ENCODE measurements at places on chromosomes 7 and 10.

DNA sequence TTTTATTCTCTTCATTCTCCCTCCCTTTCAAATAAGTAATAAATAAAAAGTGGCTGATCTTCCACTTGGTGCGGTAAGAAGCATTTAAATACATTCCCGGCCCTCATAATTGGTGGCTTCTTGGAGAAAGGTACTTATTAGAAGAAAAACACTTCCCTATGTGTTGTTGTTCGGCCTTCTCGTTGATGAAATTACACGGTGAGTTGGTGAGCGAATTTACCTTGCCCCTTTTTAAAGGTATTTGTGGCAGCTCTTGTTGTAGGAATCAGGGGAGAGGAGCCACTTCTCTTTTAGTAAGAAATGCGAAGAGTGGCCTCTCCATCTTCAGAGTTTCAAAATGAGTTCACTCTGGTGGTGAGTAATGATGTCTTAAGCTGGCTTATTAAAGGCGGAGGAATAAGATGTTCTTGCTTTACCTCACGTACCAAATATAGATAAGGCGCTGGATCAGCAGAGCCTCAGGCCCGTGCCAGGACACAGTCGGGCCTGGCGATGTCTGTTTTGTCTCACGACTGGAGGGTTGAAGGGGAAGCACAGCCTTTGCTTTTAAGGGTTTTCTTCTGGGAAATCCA lies 135.9 kb downstream of the CUX1 start:
- no peak for DNase-seq

DNA sequence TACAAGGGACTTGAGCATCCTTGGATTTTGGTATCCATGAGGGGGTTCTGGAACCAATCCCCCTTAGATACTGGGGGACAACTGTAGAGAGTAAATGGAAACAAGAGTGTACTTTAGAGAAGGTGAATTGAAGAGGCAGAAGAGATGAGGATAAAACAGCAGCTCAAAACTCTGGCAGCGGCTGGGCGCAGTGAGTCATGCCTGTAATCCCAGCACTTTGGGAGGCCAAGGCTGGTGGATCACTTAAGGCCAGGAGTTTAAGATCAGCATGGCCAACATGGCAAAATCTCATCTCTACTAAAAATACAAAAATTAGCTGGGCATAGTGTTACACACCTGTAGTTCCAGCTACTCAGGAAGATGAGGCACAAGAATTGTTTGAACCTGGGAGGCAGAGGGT lies 218.7 kb downstream of the GALNT17 start:
- no peak for DNase-seq

- no peak for DNase-seq
Measured at GRCh38 chr10:132464256-132465192, 67.5 kb downstream of the PWWP2B start.

DNA sequence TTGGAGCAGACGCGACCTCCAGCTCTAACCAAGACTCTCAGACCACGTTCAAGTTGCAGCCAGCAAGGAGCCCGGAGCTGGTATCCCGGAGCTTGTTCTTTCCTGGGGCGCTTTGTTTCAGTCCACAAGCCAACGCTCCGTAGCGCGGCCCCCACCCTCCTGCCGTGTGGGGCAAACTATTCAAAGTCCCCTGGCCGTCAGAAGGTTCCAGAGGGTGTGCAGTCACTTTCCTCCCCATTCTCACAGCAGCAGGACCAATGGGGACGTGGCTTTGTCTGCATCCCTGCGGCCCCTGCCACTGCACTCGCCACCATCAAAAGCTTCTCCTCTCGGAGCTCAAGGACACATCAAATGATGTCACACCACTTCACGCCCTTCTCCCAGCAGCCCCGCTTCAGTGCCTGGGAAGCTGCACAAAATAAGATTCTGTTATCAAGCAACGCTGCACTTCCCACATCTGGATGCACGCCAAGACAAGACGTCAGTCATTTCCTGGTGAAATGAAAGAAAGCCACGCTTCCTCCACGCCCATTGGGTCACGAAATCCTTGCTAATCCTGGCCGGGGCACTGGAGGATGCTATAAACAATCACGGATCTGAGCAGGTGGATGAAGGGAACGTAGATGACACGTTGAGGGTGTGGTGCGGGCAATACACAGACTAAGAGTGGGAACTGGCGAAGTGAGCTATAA lies 348.2 kb downstream of the PTPRN2 start:
- DNase-seq = no peak

DNA sequence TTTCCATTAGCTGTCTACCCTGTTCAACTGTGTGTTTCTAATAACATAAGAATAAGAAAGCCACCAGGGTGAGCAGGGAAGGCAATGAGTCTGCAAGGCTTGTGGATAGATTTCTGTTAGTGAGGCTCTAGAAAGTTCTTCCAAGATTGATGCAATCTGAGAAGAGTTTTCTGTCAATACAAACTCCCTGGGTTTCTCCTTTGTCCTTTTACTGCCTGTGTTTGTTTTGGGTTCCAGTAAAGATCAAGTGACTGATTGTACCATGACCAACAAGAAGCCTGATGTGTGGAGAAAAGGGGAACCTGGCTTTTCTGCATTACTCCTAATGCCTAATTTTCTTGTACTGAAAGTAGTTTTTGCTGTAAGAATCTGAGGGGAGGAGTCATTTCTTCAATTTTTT lies 139.9 kb downstream of the CFTR start:
- DNase-seq = no peak

DNA sequence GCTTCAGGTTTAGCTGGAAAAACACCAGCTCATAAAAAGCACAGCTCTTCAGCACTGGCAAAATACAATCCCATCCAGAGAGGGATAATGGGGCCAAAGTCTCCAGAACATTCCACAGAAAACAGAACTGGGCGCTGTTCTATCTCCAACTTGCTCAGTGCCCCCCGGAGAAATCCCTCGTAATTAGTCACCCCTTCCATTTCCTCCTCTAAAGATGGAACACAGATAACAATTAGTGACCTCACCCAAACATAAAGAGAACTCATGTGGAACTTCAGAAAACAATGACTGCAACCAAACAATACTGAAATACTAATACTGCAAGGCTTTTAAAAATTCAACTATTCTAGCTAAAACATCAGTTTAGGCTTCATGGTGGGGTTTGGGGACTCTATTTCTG lies 46.3 kb downstream of the KIAA1549 start:
- no peak for DNase-seq

DNA sequence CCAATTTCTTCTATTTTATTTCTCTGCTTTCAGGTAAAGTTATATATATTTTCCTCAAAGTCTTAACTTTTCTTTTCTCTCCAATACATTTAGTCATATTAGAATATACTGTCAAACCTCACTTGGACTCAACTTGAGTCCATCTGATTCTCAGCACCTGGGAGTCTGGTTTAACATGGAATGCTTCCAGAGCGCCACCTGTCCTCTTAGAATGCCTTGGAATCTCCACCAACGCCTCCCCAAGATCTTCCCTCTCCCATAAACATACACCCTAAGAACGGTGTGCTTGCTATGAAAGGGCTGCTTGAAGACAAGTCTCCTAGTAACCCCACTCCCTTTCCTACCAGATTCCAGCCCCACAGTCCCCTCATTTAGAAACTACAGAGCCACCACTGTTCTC lies 229.1 kb upstream of the MKLN1 start:
- DNase-seq = no peak

- DNase-seq = no peak
Measured at GRCh38 chr10:75505840-75506506, 74.5 kb downstream of the LRMDA start.

GRCh38 chr10:112763916-112764520 lies 186.0 kb upstream of the TCF7L2 start:
- DNase-seq = no peak

DNA sequence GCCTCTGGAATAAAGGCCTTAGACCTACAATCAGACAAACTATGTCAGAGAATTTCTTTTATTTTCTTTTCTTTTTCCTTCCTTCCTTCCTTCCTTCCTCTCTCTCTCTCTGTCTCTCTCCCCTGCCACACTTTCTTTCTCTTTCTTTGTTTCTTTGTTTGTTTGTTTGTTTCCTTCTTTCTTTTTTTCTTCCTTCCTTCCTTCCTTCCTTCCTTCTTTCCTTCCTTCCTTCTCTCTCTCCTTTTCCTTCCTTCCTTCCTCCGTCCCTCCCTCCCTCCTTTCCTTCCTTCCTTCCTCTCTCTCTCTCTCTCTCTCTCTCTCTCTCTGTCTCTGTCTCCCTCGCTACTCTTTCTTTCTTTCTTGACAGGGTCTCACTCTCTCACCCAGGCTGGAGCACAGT lies 242.6 kb downstream of the GATA3 start:
- no peak for DNase-seq

- no peak for DNase-seq
Measured at GRCh38 chr10:30398788-30399187, 35.2 kb upstream of the MAP3K8 start.

DNA sequence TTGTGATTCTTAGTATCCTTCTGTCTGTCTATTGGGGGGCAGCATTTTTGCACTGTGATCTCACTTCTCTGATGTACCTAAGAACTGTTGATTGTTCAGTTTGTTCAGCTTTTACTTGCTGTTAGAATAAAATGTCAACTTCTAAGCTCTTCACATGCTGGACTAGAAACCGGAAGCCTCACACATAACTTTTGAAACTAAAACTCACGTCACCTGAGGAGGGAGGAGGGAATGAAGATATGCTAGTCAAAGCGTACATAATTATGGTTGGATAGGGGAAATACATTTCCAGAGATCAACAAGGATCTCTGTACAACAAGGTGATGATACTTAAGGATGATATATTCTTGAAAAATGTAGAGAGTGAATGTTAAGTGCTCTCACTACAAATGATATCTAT lies 609.7 kb downstream of the INHBA start:
- no peak for DNase-seq

DNA sequence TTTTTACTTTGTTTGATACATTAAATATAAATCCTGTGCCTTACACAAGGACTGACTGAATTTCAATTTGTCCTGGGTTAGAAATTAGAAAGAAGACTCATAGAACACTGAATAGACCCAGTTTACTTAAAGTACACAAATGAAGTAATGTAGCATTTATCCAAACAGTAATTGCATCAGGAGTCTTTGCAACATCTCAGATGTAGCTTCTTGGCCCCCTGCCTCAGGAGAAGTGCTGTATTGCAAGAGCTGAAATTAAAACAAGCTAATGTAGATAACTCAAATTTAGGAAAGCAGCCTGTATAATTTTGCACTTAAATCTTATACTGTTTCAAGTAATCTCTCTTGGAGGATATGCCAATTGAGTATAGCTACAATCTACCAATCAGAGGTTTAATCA lies 54.3 kb upstream of the KCND2 start:
- no peak for DNase-seq

- DNase-seq = no peak
Measured at GRCh38 chr7:66379542-66380160, 174.5 kb downstream of the TPST1 start.

DNA sequence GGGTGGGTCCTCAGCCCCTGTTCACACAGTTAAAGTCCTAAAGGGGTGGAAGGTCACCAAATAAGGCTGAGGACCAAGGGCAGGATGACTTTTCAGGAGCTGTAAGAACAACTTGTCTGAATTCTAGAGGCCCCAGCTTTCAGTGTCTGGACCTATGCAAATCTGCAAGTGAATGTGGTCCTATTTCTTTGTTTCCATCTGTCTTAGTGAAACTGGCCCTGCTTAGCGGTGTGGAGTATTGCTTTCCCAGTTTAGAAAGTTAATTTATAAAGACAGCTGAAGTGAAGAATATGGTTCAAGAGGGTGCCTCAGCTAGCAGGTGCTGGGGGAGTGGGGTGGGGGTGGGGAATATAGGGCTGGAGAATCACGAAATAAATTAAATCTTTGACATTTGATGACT lies 40.1 kb downstream of the HHEX start:
- no peak for DNase-seq

GRCh38 chr7:48144291-48144768 lies 26.9 kb upstream of the ABCA13 start:
- DNase-seq = no peak

- no peak for DNase-seq
Measured at GRCh38 chr10:113000442-113000841, 50.4 kb downstream of the TCF7L2 start.

DNA sequence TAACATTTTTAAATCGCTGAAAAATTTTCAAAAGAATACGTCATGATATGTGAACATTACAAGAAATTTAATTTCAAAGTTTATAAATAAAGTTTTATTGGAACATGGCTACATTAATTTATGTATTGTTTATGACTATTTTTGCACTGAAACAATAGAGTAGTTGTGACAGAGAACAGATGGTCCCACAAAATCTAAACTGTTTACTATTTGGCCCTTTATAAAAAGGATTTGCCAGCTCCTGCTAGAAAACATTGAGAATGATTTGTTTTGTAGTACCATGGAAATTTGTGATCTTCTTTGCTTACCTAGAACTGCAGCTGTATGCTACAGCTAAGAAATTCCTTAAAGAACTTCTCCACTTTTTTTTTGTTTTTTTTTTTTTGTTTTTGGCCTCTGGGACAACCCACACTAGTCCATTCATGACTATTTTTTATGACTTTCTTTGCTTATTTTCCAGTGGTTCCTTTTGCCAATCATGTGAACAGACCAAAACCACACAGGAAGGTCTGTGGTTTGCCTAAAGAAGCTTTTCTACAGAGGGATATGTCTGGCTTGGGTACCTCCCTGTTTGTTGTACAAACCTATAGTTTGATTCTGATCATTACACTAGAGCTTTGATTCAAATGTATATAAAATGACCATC lies 55.7 kb downstream of the ST7 start:
- no peak for DNase-seq

DNA sequence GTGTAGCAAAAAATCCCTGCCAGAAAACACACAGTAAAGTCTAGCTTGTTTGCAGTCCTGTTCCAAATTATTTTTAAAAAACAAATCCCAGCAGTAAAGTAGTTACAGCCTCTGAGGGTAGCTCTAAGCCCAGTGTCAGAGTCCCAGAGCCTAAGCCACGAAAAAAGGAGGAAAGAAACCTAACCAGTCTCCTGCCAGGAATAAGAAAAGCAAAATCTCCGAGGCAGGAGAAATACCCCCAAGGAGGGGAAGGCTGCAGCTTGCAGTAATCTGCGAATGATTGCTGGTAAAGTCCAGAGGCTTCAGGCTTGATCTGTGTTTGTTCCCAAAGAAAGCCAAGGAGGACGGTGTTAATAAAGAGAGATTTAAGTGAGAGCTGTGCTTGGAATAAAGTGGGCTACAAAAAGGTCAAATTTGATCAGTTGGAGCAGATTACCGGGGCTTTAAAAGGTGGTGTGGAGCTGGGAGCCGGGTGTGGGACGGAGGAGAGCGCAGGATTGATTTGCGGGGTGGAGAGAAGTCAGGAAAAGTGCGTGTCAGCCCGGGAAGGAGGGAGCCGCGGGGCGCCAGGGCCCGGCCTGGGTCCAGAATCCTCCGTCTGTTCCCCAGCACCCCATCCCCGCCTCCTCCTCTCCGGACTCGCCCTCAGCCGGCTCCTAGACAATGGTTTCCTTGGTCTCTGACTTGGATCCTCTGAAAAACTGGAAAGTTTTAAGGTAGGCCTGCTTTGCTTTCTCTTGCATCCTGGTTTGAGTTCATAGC lies 219.4 kb upstream of the CELF2 start:
- DNase-seq = no peak

DNA sequence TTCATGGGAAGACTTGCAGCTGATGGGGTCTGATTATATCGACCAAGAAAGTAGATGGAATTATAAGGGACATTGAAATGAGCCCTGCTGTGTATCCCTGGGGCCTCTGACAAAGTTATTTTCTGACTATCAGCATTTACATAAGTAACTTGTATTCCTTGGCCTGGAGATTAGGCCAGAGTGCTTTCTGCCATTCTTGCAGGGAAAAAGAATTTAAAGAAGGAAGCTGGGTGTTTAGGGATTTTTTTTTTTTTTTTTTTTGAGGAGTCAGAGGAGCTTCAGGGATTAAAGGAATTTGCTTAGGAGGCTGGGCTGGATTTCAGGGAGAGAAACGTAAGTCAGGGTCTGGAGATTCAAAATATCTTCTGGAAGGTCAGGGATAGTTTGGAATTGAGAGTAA lies 4.6 kb downstream of the SPAM1 start:
- no peak for DNase-seq

- DNase-seq = no peak
Measured at GRCh38 chr7:155685791-155686160, 41.3 kb downstream of the RBM33 start.
